ENCODE measurements at places on chromosomes 11 and 22.
A peak's percentile ranks its signal among the peaks of the same experiment; 100 is the strongest.

DNA sequence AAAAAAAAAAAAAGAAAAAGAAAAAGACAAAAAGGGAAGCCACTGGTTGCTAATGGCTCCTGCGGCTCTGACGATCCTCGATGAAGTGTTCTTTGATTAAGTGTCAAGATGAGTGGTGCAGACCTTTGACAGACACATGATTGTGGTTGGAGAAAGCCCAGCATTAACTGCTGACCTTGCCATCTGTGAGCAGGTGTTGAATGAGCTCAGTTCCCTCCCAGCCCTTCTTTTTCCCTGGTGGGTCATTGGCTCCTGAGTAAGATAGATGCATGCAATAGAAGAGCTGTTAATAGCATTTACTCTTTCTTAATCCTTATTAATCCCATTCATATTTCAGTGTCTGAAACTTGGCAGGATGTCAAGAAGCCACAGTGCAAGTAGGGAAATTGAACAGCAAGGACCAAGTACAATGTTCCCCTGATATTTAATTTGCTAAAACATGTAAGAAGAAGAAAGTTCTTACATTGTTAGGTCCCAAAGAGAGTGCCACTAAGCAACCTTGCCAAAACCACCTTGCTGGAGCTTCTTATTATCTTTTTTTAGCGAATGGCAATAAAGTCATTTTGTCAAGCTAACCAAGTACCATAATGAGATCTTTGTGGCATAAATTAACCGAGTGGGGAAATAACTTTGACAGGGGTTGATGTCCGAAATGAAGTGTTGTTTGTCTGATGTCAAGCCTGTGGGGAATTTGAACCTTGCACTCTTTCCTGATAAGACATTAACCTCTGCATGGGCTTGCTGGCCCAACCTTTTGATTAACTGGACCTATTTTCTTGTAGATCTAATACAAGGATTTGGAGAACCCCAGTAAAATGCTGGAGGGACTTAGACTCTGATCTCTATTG is 113.7 kb downstream of the PTPRJ start:
- no peak for ATAC-seq

DNA sequence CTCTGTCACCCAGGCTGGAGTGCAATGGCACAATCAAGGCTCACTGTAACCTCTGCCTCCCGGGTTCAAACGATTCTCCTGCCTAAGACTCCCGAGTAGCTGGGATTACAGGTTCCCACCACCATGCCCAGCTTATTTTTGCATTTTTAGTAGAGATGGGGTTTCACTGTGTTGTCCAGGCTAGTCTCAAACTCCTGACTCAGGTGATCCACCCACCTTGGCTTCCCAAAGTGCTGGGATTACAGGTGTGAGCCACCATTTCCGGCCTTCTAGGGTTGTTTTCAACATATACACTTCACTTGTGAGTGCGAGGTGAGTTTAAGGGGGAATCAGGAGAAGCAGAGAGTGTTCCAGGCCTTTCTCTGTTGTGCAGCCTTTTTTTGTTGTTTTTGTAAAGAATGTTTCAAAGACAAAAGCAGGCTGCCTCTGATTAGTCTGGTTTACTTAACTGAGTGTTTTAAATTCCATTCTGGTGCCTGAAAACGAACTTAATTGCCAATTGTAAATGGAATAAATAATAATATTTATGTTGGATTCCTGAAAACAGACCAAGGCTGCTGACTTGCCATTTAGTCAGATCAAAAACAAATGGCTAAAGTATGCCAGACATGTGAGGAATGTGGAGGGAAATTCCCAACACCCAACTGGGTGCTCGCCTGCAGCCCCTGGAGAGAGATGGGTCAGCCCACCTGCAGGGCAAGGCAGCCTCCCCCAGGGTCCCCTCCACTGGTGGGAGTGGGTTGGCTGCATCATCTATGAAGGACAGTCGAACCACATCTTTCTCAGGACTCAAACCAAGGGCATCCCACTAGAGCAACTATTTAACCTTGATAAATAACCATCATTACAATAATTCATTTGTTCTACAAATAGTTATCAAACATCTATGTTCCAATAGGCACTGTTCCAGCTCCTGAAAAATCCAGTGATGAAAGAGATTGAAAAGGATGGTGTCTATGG is 4.6 kb upstream of the RANGAP1 start:
- ATAC-seq, result no peak

GRCh38 chr22:24500277-24500820 is 5.2 kb downstream of the UPB1 start:
- no peak for ATAC-seq

- peak; percentile 66 for ATAC-seq
These were observed 30.3 kb upstream of the WNT7B start for GRCh38 chr22:46007003-46007847.

DNA sequence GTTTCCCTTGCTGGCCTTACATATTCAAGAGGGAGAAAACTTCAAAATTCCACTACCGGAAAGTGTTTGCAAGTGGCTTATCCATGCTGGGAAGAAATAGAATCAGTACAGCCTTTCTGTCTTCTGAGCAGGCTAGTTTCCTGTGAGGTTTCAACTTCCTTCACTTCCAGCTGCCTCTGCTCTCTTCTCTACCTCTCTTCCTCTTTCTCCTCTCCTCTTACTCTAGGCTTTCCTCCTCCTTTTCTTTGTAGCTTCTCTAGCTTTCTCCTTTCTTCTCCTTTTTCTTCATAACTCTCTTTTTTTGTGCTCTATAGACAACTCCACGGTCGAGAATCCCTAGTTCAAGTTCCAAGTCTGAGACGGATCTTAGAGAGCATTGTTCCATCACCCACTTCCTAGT is 421.8 kb downstream of the ETS1 start:
- ATAC-seq, result no peak

DNA sequence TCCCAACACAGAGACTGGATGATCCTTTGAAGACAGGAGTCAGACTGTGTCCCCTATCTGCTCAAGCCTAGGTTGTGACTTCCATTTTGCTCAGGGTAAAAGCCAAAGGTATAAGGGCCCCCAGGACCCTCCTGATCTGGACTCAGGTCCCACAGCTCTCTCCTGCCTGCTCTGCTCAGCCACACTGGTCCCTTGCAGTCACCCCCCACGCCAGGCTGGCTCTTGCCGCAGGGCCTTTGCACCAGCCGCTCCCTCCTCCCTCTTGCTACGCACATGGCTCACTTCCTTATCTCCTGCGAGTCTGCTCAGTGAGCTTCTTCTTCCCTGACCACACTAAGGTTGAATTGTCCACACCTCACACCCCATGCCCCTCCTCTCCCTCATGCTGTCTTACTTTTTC is 28.4 kb upstream of the CACNG2 start:
- ATAC-seq, result no peak

DNA sequence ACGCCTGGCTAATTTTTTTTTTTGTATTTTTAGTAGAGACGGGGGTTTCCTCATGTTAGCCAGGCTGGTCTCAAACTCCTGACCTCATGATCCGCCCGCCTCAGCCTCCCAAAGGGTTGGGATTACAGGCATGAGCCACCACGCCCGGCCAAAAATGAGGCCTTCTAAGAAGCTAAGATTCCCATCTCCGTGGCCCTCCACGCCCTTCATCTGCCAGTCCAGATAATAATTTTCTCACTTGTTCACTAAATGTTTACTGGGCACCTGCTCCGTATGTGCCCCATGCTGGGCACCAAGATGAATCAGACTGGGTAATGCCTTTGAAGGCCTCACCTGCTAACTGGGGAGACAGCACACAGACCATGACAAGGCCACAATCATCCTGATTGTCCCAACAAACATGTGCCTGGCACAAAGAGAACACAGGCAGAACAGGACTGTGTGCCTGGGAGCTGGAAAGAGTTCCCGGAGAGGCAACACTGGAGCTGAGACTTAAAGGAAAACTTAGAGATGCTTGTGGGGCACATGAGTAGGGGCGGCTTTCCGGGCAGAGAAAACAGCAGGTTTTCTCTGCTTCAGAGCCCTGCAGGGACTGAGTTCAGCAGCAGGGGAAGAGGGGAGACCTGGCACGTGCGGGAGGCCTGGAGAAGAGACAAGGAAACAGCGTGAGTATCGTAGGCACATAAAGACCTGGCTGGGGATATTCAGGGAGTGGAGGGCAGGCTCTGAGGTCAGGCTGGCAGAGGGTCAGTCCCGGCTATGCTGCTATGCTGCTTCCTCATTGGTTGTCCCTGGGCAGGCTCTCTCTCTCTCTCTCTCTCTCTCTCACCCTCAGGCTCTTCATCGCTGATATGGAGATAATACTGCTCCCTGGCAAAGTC is 2.4 kb downstream of the KIAA0930 start:
- no peak for ATAC-seq

- no peak for ATAC-seq
These were observed 1.7 kb downstream of the C2CD2L start for GRCh38 chr11:119108857-119109221.

GRCh38 chr22:17779286-17780115 is 5.2 kb upstream of the BID start:
- ATAC-seq, result no peak

- peak; percentile 64 for ATAC-seq
These were observed 34.1 kb downstream of the LIF start for GRCh38 chr22:30212363-30212995.

GRCh38 chr11:116862185-116862584 is 24.8 kb upstream of the APOA1 start:
- no peak for ATAC-seq

GRCh38 chr11:68383976-68384501 is 71.6 kb downstream of the LRP5 start:
- peak; percentile 24 for ATAC-seq

GRCh38 chr11:13338427-13339069 is 61.0 kb downstream of the BMAL1 start:
- ATAC-seq, result peak; percentile 61

- no peak for ATAC-seq
These were observed 92.5 kb downstream of the DSCAML1 start for GRCh38 chr11:117704395-117705100.

GRCh38 chr11:73961321-73961720 is 10.5 kb downstream of the DNAJB13 start:
- no peak for ATAC-seq

GRCh38 chr22:35561796-35562526 is 21.3 kb downstream of the RASD2 start:
- ATAC-seq, result no peak

DNA sequence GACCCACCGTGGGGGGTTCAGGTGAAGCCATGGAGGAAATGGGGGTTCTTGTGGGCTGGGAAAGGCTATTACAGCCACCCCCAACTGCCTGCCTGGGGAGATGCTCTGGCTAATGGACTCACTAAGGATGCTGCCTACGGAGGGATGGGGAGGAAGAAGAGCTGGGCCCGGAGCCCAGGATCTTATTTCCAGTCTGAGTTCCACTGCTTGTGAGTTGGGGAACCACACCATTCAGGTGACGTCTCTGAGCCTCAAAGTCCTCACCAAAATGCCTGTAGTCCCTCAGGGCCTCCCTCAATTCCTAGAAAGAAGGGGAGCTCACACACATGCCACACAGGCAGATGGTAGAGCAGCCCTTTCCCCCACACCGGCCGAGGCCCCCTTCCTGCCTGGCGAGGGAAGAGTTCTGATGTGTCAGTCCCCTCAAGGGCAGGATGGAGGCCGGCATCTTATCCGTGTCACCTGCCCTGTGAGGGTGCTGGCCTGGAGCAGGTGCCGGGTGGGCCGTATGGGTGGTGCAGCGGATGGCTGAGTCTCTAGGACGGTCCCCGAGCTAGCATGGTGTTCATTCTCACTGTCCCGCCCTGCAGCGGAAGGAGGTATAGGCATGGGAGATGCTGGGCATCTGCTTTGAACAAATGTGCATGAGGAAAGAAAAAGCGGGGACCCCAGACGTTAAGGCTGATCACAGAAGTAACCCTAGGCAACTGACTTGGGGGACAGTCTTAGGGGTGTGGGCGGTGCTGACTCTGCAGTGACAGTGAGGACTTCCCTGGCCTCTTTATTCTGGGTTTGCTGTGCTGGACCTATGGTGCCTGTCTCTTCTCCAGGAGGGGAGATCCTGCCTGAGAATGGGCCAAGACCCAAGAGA is 15.7 kb downstream of the MRGPRF start:
- no peak for ATAC-seq

DNA sequence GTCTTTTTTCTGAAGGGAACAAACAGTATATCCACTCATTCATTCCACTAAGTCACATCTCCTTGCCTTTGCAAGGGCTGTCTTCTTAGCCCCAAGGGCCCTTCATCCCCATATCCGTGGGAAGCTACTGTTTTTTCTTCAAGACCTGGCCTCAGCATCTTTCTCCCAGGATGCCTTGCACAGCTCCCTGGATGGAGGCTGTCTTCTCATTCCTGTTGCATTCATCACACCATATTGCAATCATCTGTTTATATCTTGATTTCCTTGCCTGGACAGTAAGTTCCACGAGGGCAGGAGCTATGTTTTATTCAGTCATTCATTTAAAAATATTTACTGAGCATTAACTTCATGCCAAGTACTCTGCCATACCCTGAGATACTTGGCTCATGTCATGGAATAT is 29.3 kb upstream of the NECTIN1 start:
- ATAC-seq, result no peak

Data from gastroesophageal sphincter (tissue), 4 donors.